Vagina (tissue), 2 donors: ENCODE measurements at places on chromosomes 16 and 17.

- no peak for DNase-seq
Observed at GRCh38 chr16:8642146-8642545, 20.6 kb downstream of the METTL22 start.

DNA sequence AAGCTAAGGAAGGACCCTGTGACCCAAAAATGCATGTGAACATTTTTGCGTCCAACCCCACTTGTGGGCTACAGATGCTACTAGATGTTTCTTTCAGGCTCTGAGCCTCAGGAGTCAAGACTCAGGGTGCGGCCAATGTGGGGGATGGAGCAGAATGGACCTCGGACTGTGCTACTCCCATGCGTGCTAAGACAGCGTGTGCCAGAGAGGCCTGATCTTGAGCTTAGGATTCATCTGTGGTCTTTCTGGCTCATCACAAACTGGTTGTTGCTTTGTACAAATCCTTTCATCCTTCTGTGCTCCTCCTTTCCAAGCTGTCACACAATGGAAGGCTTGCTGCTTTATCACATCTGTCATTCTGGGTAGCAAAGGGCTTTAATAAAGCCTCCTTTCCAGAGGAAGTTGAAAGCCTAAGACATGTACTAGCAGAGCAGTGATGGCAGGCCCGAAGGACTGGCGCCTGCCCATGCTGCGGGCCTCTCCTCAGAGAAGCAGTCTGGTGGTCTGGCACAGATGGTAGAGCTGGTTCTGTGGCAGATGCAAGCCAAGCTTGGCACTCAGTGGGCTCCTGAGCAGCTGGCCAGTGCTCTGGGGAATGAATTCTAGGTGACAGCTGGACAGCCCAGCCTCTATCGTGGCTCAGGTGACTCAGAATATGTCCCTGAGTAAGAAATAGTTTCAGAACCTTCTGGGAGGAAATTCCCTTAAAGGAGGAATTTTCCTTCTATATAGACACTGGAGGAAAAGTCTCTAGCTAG is 27.8 kb downstream of the COG4 start:
- no peak for DNase-seq

DNA sequence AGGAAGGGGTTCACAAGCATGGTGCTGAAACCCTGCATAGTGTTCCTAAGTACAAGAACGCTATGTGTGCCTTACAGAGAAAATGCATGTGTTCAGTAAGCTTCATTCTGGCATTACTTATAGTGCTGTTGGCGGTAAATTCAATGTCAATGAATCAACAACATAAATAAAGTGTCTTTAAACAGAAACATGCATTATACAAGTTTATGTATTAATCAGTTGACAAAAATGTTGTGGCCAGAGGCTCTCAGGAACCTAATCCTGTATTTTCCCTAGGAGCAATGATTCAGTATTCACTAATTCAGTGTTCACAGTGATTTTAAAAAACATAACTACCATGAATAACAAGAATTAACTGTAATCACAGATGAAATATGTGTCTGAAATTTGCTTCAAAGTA is 47.1 kb upstream of the MYOCD start:
- no peak for DNase-seq

DNA sequence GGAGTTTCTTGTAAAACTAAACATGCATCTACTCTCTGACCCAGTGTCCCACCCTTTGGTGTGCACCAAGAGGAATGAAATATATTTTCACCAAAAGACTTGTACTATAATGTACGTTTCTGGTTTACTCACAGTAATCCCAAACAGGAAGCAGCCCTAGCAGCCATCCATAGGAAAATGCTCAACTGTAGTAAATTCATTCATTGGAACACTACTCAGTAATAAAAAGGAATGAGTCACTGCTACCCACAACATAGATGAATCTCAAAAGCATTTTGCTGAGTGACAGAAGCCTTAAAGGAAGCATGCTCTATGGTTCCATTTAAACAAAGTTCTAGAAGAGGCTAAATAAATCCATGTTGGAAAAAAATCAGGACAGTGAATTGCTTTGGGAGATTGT is 37.6 kb upstream of the DHRS7B start:
- no peak for DNase-seq

- DNase-seq = peak; percentile 20
Observed at GRCh38 chr16:83623892-83624291, 183.9 kb upstream of the HSBP1 start.

GRCh38 chr16:1037394-1038257 is 34.9 kb upstream of the SSTR5 start:
- DNase-seq = no peak

DNA sequence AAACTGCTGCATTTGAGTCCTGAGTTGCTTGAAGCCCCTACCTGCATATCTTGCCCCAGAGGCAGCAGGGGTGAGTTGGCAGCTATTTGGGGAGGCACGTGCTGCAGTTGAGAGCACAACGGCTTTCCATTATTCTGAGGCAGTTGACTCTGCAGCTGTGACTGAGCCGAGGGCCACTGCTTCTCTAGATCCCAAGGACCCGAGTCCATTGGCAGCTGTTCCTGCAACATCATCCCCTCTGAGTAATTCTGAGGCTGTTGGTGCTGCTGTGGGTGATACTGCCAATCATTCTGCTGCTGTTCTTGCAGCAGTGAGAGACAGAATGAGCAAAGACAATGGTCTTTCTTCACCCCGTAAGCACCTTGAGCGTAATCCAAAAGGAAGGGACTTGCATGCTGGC is 12.7 kb downstream of the TERF2IP start:
- no peak for DNase-seq

DNA sequence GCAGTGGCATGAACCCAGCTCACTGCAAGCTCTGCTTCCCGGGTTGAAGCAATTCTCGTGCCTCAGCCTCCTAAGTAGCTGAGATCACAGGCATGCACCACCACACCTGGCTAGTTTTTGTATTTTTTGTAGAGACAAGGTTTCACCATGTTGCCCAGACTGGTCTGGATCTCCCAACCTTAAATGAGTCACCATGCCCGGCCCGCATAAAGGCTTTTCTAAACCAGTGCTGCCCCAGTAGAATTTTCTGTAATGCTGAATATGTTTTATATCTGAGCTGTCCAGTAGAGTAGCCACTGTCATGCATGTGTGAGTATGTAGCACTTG is 36.9 kb upstream of the WSB1 start:
- DNase-seq = no peak
